ENCODE measurements at places on chromosomes 5 and 9.

DNA sequence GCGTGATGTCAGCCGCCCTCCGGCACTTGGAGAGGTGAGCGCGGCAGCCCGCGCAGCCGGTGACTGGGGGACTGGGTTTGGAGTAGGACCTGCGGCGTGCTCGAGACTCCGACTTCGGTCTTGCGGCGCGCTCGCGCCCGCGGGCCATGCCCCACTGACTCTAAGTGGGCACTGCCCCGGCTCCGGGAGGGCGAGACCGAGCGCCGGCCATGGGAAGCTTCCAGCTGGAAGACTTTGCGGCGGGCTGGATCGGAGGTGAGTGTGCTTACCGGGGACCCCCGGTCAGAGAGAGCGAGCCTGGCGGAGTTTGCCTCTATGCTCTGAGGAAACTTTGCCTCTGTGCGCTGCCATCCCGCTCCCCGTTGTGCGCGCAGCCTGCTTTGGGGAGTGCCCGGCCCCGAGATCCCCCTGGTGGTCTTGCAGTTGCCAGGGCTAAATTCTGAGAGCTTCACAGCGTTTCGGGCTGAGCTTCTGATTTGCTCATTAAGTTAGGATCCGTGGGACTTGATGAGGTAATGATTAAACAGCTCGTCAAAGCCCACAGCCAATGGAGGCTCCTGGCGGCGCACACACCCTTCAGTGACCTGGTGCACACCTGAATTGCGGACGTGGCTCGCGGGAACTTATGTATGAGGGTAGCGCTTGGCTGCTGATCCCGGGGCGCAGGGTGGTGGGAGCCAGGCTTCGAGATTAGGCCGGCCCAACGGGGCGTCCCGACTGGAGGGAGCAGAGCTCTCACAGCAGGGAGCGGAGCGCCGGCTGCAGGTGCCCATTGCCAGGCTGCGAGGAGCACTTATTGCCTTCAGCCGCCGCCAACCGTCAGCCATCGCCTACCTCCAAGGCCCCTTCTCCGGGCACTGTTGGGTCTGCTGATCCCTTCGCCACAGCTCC is at the start of gene SLC25A48:
TSS of gene SLC25A48 (plus strand) at position 25 of the 891 bp plus-strand sequence. CDS start at position 210, 185 bp downstream.
- peak; percentile 80 for ATAC-seq

- ATAC-seq = no peak
These were observed 54.9 kb upstream of the ZSWIM6 start for GRCh38 chr5:61277190-61277589.

DNA sequence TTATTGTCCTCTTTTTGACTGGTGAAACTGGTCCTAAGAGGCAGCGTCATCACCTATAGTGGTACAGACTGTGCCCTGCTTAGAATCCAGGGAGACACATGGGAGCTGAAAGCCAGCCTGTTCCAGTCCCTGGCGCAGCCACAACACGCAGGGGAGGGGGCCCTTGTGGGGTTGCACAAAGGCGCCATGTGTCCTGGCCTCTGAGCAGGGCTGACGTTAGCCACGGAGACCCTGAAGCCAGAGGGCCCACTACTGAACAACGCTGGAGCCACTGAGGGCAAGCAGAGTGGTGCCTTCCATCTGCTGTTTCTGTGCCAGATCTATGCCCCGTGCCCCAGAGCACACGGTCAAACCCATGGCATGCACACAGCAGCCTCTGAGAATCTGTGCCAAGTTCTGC is 147.3 kb downstream of the ACTL7B start:
- ATAC-seq = no peak

GRCh38 chr9:3299872-3300271 is 225.9 kb downstream of the RFX3 start:
- no peak for ATAC-seq

GRCh38 chr5:51172903-51173626 is 210.2 kb upstream of the ISL1 start:
- no peak for ATAC-seq

DNA sequence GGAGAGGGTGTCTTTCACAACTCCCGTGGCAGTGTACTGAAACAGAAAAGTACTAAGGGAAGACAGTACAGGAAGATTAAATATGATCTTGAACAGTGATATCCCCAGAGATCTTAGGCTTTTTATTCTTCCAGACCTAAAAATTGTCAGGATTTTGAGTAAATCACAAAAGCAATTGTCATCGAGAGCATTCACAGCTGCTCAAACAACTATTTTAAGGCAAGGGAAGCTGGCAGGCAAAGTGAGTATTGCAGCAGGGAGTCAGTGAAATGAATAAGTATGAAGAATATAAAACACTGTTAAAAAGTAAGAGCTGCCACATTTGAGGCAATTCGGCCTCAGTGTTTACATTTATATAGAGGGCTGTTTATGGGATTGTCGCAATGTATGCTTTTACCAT is 479.0 kb downstream of the CAAP1 start:
- ATAC-seq = no peak

GRCh38 chr5:169580964-169581363 is 2.6 kb upstream of the SPDL1 start:
- peak; percentile 81 for ATAC-seq

- no peak for ATAC-seq
These were observed 284.0 kb upstream of the TLE4 start for GRCh38 chr9:79287708-79288290.

- ATAC-seq = no peak
These were observed 441.6 kb downstream of the CETN3 start for GRCh38 chr5:89967771-89968444.

- no peak for ATAC-seq
These were observed 143.4 kb downstream of the MACROH2A1 start for GRCh38 chr5:135255461-135256178.

- ATAC-seq = peak; percentile 75
These were observed 84.0 kb downstream of the ZSWIM6 start for GRCh38 chr5:61416010-61416409.

DNA sequence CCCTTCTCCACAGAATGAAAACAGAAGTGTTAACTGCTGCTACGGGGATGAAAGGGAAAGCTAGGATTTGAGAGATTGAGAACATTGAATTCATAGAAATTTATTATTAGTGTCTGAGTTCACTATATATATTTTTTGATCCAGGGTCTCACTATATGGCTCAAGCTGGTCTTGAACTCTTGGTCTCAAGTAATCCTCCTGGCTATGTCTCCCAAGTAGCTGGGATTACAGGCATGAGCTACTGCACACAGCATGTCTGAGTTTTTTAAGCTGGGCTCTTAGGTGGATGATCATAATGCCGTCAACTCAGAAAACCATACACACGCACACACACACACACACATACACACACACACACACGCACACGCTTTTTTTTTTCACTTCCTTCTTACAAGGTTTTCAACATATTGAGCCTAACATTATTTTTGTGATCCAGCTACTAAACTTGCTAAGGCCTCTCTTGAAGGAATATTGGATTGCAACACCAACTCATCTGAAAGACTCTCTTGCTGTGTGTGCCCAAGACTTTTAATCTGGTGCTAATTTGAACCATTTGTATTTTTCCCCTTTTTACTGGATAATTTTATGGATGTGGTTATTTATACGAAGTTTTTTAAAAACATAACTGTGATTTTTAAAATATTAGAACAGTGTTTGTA is 1045.4 kb downstream of the DTWD2 start:
- no peak for ATAC-seq

GRCh38 chr5:129172580-129172979 is 78.0 kb downstream of the ISOC1 start:
- no peak for ATAC-seq

DNA sequence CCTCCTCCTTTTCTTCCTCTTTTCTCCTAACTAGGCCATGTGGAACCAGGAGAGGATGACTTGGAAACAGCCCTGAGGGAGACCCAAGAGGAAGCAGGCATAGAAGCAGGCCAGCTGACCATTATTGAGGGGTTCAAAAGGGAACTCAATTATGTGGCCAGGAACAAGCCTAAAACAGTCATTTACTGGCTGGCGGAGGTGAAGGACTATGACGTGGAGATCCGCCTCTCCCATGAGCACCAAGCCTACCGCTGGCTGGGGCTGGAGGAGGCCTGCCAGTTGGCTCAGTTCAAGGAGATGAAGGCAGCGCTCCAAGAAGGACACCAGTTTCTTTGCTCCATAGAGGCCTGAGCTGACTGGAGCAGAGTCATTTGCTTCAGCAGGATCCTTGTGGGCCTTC is 13.7 kb downstream of the NUDT2 start:
- ATAC-seq = no peak

DNA sequence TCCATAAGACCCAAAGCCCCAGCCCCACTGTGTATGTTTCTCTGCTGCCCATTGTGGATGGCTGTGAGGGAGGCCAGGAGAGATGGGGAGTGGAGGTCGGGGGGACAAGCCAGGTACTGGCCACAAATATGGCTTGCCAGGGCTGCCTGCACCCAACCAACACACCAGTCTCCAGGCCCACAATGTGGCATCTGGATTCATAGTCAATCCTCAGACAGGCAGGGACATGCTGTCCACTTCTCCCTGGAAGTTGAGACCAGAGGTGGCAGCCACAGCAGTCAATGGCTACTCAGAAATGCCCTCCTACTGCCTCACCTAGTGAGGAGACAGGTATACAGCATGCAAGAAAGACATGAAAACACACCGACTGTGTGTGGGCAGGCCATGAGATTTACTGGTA is 61.2 kb upstream of the SLC25A51 start:
- ATAC-seq = no peak

DNA sequence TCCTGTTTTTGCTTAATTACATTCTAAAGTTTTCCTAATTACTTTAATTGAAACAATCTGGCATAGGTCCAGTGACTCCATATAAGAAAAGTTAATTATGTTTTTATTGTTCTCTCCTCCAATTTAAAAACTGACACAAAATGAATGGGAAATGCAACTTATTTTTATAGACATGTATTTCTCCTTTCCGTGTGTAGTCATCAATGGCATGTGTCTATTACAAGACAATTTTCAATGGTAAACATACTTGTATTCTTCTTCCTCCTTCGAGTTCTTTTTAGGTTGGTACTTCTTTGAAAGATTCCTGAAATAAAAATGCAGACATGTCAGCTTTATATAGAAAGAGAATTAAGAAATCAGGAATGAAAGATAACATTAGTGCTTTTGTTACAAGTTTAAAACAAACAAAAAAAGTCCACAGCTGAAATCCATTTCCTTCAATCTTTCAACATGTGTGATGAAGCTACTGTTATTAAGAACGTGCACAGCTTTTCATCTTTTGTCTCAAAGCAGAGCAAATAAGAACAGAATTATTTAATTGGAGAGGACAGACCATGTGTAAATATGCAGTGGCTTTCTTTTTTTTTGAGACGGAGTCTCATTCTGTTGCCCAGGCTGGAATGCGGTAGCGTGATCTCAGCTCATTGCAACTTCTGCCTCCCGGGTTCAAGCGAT is 63.8 kb downstream of the FNBP1 start:
- ATAC-seq = no peak

GRCh38 chr5:134003064-134003816 is 1.5 kb downstream of the VDAC1 start:
- no peak for ATAC-seq

DNA sequence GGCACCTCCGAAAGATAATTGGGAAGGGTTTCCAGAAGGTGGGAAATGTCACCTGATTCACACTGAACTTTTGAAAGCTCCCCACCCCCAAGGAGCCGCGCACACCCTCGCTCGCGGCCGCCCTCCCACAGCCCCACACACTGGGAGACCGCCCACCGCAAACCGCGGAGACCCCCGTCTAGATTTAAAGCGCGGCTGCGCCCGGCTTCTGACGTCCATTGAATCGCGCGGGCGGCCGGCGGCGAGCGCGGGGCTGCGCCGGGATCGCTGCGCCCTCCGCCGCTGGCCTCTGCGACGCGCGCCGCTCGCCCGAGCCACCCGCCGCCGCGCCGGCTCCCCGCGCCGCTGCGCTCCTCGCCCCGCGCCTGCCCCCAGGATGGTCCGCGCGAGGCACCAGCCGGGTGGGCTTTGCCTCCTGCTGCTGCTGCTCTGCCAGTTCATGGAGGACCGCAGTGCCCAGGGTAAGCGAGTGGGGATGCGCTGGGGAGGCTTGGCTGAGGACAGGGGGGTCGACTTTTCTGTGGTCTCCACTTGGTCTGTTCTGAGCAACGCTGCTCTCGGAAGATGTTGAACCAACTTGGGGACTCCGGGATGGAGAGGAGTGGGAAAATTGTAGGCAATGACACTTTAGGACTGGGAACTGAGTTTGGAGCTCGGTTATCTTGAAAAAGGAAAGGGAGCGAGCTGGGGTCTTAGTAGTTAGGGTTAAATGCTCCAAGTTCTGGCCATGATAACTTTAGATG is at the start of gene FST:
TSS of gene FST (plus strand) at position 214 of the 743 bp plus-strand sequence. CDS start at position 377, 163 bp downstream.
- no peak for ATAC-seq

DNA sequence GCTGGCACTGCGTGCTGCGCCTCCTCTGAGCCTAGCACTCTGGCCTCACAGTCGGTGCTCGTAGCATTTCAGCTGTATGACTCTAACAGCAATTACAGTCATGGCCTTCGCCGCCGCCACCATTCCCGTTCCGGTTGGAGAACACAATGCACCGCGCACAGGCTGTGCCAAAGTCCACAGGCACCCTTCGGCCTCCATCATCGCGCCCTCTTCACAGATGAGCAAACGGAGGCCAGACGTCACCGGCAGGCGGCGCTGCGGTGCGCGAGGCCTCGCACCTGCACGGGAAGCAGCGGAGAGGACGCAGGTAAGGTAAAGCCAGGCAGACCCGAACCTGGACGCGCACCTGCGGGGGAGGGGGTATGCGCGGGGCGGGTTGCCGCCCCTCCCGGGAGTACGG is 128.9 kb downstream of the BARX1 start:
- ATAC-seq = peak; percentile 25

- ATAC-seq = no peak
These were observed 290.3 kb downstream of the EBF1 start for GRCh38 chr5:158809310-158809850.

DNA sequence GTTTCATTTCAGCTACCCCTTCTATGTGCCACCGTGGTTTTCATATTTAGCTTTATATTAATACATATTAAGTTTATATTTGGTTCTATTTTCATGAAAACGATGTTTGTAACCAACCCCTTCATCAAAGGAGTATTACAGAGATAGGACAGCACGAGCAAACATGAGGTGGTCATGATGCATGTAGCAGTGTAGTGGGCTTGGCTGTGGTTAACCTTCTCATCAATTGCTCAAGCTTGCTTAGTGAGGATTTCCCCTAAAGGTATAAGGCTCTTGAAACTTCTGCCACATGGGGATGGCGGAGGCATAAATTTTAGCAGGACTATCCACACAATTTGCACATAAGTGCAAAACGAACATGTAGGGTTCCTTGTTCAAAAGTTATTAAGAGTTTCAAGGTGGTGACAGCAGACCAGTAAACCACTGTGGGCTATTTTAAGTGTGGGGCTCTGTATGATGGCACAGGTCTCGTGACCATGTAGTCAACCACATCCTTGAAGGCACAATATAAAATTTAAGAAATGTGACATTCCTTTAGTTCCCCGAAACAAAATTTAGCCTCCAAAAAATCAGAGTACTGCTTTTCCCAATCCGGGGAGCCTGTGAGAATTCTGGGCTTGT is 24.8 kb downstream of the TMEM174 start:
- no peak for ATAC-seq

DNA sequence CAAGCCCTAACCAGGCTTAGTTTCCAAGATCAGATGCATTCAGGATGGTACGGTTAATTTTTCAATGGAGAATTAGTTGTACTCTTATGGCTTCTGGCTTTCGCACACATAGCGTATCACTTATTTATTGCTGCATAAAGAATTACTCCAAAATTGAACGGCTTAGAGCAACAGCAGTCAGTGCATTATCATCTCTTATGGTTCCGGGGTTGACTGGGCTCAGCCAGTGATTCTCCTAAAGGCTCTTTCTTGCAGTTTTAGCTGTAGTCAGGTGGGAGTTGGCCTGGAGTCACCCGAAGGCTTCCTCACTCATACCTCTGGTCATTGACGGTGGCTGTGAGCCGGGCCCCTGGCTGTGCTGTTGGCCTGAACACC is 595 bp upstream of the GRHPR start:
- ATAC-seq = no peak
